Eye (tissue), 1 donor: ENCODE measurements at places on chromosomes 12 and 14.
A peak's percentile ranks its signal among the peaks of the same experiment; 100 is the strongest.

GRCh38 chr12:55966408-55967281 is at the start of gene CDK2:
CDK2 (plus strand) TSS chr12:55966830; CDS start chr12:55967009, 179 bp downstream.
- peak; percentile 95 for DNase-seq

DNA sequence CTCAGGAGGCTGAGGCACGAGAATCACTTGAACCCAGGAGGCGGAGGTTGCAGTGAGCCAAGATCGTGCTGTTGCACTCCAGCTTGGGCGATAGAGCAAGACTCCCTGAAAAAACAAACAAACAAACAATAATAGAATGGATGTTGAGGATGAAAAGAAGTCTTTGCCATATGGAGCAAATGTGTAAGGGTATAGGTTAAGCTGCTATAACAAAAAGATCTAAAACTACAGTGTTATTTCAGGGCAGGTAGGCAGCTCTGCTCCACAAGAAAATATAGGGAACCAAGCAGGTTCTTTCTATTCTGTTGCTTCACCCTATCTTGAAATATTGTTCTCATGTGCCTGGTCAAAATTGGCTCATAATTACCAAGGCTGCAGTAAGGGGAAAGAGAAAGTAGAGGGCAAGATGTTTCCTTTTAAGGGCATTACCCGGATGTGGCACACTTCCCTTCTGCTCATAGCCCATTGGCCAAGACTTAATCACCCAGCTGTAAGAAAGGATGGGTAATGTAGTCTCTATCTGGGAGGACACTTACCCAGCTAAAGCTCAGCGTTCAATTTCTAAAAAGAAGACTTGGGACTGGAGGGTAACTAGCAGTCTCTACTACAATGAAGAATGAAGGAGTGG is 23.5 kb downstream of the SDSL start:
- no peak for DNase-seq

DNA sequence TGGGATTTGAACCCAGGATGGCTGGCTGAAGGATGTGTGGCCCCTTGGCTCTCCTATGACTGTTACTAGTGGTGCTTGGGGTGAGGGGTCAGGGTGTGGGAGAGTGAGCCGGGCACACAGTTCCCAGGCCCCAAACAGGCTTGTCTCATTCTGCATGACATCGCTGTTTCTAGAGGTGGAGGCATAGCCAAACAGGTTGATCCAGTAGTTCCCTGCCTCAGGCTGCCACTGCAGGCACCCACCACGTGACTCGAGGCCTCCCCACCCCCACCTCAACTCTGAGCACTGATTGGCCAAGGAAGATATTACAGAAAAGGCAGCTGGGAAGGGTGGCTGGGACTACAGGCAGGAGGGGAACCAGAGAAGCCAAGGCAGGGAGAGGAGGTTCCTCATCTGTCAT is 102.6 kb downstream of the NCOR2 start:
- DNase-seq, result no peak

DNA sequence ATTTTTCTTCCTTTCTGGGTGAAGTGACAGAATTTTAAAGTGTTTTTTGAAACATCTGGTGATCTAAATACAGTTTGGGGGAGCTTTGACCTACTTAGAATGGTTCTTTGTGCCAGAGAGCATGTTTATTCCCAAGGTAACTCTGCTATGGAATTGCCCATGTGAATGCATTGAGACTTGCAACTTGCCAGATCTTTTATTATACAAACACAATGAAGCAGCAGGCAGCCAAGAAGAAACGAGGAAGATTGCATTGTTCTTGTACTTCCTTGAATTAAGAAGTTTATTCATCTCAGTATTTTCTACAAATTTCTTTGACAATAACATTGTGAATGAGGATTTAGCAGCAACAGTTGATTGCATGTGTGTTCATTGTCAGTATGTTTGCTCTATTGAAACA is 55.5 kb downstream of the FGD4 start:
- peak; percentile 84 for DNase-seq

- peak; percentile 96 for DNase-seq
Observed at GRCh38 chr14:75132382-75133086, 5.7 kb upstream of the NEK9 start.

DNA sequence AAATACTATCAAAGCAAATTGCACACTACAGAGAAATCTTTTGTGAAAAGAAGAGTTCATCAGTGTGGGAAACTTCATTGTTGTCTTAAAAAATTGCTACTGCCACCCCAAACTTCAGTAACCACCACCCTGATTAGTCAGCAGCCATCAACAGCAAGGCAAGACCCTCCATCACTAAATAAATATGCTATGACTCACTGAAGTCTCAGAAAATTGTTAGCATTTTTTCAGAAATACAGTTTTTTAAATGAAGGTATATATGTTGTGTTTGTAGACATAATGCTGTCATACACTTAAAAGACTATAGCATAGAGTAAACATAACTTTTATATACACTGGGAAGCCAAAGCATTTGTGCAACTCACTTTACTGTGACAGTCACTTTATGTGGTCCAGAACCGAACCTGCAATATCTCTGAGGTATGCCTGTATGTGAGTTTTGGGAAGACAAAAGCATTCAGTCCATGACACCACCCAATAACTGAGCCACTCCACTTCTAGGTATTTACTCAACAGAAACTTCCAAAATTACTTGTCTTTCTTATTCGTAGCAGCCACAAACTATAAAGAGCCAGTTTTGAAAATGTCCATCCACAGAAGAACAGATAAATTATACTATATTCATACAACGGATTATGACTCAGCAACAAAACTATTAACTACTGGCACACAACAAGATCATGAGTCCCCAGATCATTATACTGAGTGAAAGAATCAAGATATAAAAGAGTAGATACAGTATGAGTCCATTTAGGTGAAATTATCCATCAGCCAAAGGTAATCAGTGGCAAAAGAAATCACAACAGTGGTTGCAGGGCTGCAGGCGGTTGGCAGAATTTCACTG is 649.6 kb downstream of the BCL11B start:
- no peak for DNase-seq

GRCh38 chr12:78240827-78241226 is 410.1 kb downstream of the NAV3 start:
- DNase-seq, result no peak

DNA sequence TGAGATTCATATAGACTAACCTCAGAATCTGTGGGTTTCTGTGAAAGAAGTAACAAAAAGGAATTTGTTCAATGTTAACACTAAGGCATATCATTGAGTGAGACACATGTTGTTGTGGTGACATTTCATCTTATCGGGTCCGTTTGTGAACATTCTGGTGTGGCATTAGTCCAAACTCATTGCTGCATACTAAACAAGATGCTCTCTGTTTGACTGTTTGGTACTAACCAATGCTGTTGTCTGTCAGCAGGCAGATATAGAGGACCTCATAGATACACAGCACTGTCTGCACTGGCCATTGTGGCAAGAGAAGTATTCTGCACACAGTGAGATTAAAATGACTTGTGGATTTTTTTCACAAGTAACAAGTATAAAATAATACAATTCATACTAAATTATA is 41.2 kb downstream of the SLC25A21 start:
- no peak for DNase-seq

GRCh38 chr12:10179776-10180181 is 947 bp downstream of the TMEM52B start:
- DNase-seq, result no peak

GRCh38 chr12:16435875-16436554 is 88.6 kb downstream of the MGST1 start:
- DNase-seq, result no peak

DNA sequence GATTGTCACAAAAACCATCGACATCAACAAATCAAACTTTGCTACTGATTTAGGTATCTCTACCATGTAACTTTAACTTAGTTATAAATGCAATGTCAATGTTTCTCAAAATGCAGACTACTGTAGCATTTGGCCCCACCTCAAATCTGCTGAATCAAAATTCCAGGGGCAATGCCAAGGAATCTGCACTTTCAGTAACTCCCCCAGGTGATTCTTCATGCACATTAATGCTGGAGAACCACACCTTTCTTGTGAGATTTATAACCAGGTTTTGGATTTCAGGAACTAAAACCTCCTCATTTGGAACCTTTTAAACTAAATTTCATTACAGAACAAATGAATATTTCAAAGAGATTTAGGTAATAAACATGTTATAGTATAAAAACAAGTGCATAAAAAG is 4.9 kb downstream of the ATP2B1 start:
- DNase-seq, result no peak

GRCh38 chr12:78086553-78087362 is 256.1 kb downstream of the NAV3 start:
- DNase-seq, result no peak

DNA sequence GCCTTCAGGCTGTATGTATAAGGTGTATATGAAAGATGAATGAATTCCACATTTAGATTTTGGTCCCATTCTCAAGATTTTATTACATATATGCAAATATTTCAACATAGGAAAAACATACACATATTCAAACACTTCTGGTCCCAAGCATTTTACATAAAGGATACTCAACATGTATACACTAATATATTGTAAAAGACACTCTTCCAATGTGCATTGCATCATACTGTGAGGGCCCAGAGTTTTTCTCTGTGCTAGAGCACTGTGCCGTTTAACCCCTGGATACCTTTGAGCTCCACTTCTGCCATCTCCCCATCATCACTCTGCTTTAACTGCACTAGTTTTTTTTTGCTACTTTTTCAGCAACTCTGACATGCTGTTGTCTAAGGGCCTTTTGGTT is 48.1 kb downstream of the ZDHHC17 start:
- DNase-seq, result no peak

DNA sequence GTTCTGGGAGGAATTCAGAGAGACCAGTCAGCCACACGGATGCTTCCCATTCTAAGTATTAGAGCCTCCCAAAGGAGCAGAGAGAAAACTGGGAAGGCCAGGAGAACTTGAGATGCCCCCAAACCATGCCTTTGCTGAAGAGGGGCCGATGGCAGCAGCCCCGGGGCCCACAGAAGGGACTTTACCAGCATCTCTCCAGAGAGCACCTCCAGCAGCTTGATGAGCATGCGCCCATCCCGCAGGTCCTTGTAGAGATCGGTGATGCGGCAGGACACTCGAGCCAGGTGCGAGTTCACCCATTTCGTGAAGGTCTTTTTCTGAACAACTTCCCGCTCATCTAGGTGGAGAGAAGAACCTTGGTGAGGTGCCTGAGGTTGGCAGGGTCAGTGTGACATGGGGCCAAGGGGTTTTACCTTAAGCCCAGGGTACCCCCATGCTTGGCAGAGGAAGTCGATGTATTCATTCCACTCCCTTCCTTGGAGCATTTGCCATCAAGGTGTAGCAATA is 74.9 kb downstream of the SPTB start:
- no peak for DNase-seq

DNA sequence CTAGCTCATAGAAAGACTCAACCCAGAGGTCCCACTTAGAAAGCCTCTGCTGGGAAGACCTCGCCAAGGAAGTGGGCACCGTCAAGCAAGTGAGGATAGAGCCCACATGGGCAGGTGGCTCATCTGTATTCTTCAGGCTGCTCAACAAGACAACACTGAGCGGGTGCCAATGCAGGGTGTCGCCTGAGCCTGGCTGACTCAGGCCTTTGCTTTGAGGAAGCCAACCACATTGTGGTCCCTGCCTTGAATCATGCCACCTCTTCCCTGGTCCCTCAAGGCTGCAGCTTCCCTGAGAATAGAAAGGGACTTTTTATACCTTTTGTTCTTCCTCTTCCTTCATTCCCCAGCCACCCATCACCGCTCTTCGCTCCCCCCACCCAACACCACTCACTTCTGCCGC is 2.1 kb upstream of the RNASE13 start:
- DNase-seq, result no peak

DNA sequence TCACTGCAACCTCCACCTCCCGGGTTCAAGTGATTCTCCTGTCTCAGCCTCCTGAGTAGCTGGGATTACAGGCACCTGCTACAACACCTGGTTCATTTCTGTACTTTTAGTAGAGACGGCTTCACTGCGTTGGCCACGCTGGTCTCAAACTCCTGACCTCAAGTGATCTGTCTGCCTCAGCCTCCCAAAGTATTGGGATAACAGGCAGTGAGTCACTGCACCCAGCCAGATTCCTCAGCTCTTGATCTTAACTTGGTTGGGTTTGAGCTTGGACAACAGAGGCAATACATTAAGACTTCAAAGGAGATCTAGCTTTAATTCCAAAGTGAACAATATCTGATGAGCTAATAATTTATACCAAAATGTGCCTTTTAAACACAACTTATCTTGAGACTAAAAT is 5.6 kb downstream of the DAZAP2 start:
- DNase-seq, result no peak

GRCh38 chr12:102690253-102690652 is 209.9 kb upstream of the IGF1 start:
- no peak for DNase-seq

- DNase-seq, result no peak
Observed at GRCh38 chr14:36317650-36318049, 2.8 kb downstream of the MBIP start.

GRCh38 chr14:39005044-39005880 is 97.8 kb downstream of the SEC23A start:
- DNase-seq, result no peak

GRCh38 chr12:96040305-96041133 is 5.1 kb upstream of the LTA4H start:
- no peak for DNase-seq

DNA sequence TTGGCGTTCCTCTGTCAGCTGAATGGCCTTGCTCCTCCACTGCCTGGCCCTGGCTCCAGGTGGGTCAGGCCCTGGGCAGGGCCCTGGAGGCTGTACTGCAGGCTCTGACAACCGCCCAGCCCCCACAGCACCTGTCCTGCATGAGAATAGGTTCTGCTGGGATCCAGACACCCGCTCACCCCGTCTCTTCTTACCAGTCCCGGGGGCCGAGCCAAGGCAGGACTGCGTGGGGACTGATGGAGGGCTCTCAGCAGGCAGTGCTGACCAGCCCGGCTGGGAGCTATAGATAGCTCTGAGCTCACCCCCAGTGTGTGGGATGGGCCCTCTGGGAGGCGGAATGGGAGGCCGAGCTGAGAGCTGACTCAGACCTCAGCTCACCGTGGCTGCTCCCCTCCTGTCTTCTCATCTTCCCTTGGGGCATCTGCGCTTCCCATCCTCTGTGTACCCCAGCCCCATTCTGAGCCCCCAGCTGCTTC is 39.6 kb downstream of the TEAD4 start:
- DNase-seq, result peak; percentile 18

DNA sequence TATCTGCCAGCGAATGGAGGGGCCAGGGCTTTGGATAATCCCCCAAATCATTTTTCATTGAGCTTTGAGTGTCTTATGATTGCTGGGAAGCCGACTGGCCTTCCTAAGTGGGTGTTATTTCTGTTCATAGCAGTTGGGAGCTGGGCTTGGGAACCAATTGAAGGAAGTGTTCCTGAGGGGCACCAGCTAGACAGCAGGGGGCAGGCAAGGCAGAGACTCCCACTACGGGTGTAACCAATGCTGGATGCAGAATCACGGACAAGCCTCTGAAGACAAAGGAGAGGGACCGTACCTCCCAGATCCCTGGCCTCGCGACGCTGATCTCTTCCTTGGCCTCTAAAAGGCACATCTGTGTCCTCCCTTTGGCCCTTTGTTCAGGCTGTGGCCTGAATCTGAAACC is 149.0 kb upstream of the PRMT8 start:
- peak; percentile 89 for DNase-seq
